ENCODE measurements at places on chromosomes 2 and 18.

DNA sequence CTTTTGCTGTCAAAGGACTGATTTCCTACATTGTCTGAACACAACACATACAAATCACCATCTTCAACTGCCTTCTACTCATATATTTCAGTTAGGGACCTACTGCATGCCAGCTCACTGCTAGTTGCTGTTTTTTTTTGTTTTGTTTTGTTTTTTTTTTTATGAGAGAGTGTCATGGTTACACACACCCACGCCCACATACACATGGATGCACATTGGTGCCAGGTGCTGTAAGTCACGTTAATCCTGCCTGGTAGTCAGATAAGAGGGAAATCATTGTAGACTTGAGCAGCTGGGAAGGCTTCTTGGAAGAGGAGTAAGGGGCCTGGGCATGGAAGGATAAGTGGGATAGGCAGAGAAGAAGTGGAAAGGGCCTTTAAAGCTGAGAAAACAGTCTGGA, 209.9 kb downstream of the TDRD15 start:
- DNase-seq, result no peak

DNA sequence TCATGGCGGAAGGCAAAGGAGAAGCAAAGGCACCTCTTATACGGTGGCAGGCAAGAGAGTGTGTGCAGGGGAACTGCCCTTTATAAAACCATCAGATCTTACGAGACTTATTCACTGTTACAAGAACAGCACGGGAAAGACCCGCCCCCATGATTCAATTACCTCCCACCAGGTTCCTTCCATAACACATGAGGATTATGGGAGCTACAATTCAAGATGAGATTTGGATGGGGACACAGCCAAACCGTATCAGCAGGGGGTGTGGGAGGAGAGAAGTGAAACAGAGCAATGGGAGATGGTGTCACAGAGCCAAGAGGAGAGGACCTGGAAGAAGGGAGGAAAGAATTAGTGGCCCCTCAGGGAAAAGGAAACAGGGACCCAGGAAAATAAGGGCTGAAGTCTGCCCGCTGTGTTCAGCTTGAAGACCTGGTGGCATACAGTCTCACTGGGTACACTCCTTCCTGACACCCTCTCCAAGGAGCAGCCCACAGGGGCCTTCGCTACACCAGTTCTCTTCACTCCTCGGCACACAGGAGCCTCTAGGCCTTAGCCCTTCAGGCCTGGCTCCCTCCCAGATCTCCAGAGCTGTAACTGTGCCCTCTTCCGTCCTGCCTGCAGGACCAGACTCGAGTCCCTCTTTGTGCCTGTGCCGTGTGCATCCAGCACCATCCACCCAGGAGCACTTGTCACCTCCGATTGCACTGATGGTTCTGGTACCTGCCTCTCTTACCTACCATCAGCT, 262.1 kb downstream of the EIPR1 start:
- no peak for DNase-seq

DNA sequence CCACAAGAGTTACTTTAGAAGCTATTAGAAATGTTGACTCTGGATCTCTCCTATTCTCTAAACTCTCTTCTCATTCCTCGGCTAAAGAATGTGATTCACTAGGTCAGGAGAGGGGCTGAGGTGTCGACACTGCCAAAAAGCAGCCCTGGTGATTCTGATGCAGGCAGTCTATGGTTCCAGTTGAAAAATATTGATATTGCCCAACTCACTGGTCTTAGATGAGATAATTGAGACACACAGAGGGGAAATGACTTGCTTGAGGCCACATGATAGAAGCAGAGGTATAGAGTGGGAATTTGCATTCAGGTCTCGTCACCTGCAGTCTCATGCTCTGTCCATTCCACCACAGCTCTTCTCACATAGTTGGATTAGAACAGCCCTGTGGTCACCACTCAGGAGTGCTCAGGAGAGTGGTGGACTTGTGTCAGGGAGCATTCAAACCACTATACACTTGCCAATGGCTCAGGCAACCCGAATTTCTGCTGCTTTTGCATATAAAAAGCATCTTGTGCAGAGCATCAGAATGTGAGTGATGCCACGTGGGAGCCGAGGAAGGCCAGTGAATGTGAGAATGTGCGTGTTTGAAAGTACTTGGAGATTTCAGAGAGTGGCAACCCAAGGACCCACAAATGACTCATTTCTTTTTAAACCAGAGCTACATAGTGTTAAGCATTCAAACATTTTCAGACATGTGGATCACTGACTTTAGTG, 65.1 kb upstream of the CTLA4 start:
- DNase-seq, result no peak

DNA sequence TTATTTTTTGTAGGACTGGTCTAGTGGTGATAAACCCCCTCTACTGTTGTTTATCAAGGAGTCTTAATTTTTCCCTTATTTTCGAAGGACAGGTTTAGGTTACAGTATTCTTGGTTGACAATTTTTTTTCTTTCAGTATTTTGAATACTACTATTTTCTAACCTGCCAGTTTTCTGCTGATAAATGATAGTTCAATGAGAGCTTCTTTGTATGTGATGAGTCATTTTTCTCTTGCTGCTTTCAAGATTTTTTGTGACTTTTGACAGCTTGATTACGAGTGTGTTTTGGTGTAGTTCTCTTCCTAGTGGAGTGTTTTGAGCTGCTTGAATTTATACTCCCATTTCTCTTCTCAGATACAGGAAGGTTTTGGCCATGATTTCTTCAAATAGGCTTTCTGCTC, 77.5 kb downstream of the ACSL3 start:
- DNase-seq, result no peak

DNA sequence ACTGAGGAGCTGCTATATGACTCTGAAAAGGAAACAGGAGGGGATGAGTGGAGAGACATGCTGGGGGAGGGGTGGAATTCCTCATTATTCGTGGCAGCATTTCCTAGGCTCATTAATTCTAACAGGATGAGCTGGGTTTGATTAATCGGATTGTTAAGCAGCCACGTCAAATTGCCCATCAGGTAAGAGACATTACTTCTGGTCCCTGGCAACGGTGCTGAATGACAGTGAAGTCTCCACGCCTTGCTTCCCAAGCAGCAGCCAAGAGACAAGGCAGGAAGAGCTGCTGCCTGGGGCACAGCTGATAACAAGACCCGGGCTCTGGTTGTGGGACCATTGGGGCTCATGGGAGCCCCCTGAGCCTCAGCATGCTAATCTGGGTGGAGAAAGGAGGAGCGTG, 86.6 kb downstream of the MARCHF4 start:
- DNase-seq, result no peak

DNA sequence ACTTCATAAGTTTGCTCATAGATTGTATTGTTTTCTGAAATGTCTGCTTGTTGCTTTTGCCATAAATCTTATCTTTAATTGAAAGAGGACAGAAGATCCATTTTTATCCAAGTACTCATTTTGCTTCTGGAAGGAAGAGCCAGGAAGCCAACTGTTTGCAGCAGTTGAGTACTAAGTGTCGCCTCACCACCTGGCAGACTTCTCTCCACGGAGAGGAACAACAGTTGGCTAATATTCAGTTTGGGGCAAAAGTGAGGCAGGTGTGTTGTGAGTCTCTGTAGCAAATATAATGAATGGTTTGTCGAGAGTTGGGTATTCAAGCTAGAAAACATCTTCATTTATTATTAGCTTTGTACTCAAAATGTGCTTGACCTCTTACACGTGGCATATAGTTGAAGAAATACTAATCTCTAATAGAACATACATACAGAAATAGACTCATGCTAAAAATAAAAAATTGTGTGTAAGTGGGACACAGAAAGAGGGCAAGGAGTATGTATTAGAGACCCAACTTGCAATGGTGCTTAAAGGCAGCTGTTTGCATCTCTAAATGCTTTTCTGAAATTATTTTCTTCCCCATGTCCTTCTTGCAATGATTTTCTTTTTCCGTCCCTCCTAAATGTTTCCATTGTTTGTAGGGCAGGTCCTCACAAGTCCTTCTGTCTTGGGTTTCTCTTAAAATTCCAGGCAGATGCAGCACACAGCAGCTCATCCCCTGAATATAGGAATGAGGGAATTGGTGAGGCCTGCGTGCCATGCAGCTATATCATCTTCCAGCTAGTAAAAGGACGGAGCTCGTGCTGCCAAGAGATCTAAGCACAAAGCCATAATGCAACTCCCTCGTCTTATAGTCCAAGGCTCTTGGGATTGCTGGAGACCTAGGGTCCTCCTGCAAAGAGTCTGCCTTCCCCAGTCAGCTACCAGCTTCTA, 44.8 kb upstream of the MAP3K20 start:
- DNase-seq, result no peak

DNA sequence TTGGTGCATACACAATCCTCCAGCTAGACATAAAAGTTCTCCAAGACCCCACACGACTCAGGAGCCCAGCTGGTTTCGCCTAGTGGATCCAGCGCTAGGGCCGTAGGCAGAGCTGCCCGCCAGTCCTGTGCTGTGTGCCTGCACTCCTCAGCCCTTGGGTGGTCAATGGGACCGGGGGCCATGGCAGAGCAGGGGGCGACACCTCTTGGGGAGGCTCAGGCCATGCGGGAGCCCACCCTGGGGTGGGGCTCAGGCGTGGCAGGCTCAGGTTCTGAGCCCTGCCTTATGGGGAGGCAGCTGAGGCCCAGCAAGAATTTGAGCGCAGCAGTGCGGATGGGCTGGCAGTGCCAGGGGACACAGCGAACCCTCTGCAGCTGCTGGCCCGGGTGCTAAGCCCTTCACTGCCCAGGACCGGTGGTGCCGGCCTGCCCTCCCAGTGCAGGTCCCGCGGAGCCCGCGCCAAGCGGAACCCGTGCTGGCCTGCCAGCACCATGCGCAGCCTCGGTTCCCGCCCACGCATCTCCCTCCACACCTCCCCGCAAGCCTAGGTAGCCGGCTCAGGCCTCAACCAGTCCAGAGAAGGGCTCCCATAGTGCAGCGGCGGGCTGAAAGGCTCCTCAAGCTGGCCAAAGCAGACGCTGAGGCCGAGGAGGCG, 1566.6 kb upstream of the SLC39A10 start:
- DNase-seq, result peak; percentile 18

GRCh38 chr18:70160073-70160678, 45.3 kb downstream of the RTTN start:
- DNase-seq, result no peak
